PC-3 (cell line): ENCODE measurements at places on chromosomes 1 and 21.

- peak; percentile 46 for DNase-seq
Observed at GRCh38 chr1:29465755-29466154, 229.4 kb downstream of the PTPRU start.

DNA sequence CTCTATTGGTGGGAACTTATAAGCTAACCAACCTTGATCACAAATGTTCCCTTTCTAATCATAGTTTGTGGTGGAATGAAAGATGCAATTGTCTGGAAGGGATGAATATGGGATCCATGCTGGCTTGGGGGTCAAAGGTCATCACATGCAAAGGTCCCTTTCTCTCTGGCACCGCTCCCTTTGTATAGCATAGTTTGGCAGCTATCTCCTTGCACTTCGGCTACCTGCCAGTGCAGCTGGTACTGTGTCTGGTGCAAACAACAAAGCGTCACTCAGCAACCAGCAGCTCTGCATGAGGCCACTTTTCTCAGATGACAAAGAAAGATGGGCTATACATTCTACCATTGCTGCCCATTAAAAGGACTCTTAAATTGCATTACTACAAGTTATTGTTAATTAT, 188.2 kb upstream of the NFIA start:
- DNase-seq: no peak

- DNase-seq: no peak
Observed at GRCh38 chr21:36545776-36546511, 66.0 kb upstream of the CLDN14 start.

DNA sequence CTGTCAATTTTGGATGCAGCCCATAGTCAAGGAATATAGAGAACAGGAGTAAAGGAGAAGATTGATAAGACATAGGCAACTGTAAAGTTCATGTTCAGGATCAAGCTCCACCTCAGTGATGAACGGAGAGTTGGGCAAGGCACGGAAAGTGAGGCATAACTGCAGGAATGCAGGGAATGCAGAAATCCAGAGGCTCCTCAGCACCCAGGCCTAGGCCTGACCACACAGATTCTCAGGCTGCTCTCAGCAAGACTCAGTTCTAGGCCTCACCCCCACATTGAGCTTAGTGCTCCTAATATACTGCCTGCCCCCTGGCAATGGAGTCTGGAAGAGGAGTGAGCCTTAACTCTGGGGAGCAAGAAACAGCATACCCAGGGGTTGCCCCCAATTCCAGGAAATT, 36.3 kb upstream of the S1PR1 start:
- DNase-seq: peak; percentile 57

- no peak for DNase-seq
Observed at GRCh38 chr1:230567221-230567575, 75.1 kb upstream of the COG2 start.

DNA sequence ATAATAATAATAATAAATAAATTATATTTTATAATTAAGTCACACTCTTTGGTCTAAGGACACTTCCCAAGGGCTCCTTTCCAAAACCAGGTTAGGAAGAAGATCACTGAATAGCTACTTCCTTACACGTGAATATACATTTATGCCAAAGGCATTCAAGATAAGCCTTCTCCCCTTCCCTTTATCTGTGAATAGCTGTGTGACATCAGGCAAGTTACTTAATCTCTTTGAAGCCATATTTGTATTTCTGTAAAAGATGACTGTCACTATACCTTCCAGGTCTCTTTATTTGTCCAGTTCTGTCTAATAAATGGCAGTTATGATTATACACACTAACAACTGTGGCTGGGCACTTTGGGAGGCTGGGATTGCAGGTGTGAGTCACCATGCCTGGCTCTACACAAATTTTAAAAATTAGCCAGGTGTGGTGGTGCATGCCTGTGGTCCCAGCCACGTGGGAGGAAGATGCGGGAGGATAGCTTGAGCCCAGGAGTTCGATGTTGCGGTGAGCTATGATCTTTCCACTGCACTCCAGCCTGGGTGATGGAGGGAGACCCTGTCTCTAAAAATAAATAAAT, 5.5 kb upstream of the RNF11 start:
- DNase-seq: peak; percentile 53

DNA sequence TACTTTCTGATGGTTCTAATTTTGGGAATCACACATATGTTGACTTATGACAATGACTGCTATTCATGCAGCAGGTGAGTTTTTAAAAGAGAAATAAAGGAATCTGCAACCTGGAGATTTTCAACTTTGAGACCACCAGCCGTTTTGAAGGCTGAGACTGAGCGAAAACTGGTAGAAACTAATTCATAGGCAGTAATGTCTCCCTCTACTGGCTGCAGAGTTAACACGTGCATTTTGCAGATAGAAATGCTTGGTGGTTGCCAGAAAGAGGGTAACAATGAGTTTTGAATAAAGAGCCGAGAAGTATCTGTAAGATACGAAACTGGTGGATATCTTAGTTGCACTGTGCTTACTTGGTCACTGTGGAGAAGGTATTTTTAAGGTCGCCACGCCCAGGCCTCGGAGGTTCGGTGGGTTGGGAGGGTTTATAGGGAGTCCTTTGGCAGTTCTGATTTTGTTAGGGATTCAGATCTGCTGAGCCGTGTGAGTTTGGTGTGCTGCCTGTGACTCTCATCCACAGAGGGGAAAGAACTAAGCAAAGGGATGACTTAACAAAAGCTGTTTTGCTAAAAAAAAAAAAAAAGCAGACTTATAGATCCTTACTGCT, 83.0 kb downstream of the RYR2 start:
- DNase-seq: peak; percentile 28

DNA sequence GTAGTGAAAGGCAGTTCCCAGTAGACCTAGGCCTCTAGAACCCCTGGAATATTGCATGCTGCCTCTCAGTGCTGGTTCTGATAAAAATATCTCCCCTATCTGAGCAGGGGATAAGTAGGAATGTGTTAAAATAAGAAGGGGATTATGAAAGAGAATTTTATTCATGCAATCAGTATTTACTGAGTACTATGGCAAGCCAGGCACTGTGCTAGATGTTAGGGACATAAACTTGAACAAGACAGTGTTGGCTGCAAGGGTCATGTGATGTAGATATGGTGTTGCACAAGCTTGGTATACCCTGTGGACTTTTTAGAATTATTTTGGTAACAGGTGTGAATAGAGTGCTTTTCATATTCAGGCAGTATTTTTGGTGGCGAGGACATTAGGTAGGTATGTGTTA, 23.6 kb downstream of the NOS1AP start:
- DNase-seq: no peak
